ENCODE measurements at places on chromosomes 6 and 20.

- DNase-seq = peak; percentile 41
Observed at GRCh38 chr20:47296950-47297349, 59.5 kb downstream of the ZMYND8 start.

DNA sequence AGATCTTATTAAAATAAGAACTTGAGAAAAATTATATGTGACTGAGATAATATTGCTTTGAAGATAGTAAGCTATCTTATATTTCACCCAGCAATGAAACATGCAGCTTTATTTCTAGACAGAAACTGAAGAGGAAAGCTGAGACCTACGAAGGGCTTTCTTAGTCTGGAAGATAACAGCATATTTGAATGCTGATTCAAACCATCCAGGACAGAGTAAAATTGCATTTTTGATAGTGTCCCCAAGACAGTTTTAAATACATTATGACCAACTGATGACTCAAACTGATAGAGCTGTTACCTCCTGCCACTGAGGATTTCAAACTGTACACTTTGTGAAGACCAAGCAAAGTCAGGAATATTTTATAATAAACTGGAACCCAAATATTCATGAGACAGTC, 409.6 kb downstream of the GRIK2 start:
- DNase-seq = peak; percentile 25

DNA sequence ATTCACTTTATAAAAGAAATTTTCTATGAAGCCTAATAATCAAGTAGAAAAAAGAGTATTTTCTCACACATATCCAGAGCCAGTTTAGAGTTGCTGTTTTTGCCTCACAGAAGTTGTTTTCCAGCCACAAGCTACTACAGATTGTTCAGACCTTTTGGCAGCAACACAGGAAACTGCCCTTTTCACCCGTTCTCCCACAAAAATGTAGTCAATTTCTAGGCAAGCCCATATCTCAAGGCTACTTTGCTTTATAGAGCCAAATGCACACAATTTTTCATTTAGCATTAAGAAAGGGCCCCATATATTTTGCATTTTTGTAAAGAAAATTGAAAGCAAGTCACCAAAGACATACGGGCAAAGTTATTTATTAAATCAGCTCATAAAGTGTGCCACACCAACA, 49.5 kb downstream of the EPB41L2 start:
- DNase-seq = peak; percentile 91

DNA sequence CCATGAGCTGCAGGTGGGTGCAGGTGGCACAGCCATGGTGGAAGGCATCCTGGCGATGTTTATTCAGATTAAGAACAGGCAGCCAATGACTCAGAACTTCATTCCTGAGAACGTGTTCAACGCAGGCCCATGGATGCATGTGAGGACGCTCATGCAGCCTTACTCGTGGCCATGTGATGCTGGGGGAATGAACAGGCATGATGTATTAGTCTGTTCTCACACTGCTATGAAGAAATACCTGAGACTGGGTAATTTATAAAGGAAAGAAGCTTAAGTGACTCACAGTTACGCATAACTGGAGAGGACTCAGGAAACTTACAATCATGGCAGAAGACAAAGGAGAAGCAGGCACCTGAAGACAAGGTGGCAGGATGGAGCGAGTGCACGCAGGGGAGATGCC, 146.6 kb downstream of the RNASET2 start:
- no peak for DNase-seq

GRCh38 chr6:156280065-156280464, 497.1 kb upstream of the ARID1B start:
- DNase-seq = no peak

- DNase-seq = peak; percentile 42
Observed at GRCh38 chr6:32906539-32906938, 34.3 kb downstream of the HLA-DMB start.

- no peak for DNase-seq
Observed at GRCh38 chr6:159880412-159880975, 10.3 kb upstream of the MAS1 start.
